Caudate nucleus (tissue), 63 donors: ENCODE measurements at places on chromosomes 3 and 15.

DNA sequence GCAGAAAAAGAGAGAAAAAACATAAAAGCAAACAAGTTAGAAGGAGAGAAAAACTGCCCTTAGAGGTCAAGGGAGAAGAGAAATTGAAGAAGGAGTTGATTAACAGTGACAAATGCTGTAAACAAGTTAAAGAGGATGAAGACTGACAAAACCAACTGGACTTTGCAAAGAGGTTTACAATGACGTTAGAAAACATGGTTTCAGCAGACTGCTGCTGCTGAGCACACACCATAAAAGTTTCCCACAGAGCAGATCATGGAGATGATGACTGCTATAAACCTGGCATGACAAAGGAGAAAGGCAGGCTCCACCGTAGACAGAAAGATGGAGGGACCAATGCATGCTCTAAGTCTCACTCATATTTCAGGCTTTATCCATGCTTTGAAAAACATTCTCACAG, 78.7 kb downstream of the POLQ start:
- no peak for DNase-seq

DNA sequence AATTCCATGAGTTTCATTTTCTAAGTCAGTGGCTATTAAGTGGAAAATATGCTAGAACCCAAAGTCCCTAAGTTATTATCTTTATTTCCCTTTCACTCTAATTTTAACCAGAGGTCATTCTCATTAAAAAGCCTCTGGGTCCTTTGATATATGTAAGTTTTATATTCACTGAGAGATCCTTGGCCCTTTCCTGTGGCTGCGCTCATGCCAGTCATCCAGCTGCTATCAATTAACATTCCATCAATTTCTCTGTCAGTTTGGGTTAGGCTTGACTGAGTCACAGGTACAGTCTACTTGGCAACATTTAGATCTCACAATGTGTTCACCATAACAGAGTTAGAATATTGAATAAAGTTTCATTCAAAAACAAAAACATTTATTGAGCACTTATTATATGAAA, 58.0 kb upstream of the FBN1 start:
- no peak for DNase-seq

DNA sequence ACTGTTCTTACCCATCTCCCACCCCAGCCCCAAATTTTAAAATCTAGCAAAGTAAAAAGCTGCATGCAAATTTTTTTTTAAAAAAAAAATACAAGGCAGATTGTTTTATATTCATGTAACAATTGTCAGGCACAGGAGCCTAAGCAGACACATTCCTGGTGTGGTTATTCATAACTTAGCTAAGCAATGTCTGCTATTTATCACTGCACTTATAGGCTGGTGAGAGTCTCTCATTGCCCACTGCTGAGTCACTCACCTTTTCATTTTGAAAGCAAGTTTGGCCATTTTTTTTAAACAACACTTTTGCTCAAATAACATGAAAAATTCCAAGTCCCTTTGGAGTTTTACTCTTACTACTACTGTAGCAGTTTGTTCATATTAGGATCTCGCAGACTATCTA, 413.9 kb downstream of the RBMS3 start:
- DNase-seq, result no peak

- peak; percentile 27 for DNase-seq
Observed at GRCh38 chr3:37202035-37202434, 27.7 kb upstream of the LRRFIP2 start.

DNA sequence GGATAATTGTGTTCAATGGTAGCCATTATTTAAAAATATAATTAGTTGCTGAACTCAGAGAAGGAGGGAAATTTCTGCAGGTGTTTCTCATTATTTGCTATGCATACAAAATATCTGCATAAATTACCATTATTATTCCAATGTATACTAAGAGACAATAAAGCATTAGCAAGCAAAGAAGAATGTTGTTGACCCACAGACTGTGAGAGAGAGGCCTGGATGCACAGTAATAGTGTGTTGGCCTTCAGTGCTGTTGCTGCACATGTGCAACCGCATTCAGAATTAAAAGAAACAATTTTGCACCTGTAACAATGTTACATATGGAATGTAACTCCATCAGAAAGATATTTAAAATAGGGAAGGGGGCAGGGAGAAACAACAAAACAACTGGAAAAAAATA, 155.6 kb upstream of the KCNH8 start:
- DNase-seq, result no peak

DNA sequence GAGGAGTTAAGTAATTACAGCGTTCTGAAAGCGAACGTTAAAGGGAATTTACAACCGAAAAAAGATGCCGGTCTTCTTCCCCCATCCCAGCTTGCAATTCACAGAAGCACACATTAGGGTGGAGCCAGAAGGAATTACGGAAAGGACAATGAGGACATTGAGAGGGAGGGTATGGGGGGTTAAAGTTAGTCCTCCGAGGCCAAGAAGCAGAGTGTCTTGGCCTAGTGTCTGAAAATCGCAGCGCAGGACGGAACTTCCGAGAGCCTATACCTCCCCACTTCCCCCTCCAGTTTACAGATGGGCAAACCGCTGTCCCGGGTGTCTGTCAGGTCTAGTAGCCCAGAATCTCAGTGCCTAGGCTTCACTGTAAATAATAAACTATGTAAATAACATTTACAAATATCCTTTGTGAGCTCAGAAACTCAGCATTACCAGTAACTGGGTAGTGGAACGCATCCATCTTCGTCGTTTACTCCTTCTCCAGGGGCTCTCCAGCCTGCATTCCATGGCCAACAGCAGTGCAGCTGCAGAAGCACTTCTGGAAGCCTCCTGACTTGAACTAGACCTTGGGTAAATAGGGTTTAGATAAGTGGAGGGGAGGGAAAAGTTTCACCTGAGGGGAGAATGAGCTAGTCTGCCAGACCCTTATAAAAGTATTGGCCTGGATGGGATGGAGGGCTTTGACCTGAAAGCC, 922 bp downstream of the ADPRH start:
- DNase-seq, result no peak

DNA sequence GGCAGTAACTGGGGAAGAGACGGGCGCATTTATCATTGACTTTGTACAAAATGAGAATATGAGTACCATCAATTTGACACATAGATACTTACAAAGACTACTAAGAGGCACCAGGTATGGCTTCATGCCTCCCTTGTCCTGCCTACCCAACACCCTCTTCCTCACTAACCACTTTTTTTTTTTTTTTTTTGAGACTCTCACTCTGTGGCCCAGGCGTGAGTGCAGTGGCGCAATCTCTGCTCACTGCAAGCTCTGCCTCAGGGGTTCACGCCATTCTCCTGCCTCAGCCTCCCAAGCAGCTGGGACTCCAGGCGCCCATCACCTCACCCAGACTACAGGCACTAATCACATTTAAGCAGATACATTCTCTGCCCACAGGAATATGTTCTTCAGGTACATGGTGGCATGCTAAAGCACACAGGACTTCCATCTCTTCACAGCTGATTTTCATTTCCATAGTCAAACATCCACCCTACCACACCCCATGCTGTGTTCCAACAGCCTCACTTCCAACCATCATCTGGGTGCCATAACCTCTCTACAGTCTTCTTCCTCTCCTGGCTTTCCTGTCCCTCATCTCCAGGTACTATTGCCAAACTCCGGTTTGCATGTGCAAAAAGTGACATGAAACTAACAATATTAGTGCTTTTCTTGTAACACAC, 41.7 kb downstream of the RAB27A start:
- DNase-seq, result no peak

DNA sequence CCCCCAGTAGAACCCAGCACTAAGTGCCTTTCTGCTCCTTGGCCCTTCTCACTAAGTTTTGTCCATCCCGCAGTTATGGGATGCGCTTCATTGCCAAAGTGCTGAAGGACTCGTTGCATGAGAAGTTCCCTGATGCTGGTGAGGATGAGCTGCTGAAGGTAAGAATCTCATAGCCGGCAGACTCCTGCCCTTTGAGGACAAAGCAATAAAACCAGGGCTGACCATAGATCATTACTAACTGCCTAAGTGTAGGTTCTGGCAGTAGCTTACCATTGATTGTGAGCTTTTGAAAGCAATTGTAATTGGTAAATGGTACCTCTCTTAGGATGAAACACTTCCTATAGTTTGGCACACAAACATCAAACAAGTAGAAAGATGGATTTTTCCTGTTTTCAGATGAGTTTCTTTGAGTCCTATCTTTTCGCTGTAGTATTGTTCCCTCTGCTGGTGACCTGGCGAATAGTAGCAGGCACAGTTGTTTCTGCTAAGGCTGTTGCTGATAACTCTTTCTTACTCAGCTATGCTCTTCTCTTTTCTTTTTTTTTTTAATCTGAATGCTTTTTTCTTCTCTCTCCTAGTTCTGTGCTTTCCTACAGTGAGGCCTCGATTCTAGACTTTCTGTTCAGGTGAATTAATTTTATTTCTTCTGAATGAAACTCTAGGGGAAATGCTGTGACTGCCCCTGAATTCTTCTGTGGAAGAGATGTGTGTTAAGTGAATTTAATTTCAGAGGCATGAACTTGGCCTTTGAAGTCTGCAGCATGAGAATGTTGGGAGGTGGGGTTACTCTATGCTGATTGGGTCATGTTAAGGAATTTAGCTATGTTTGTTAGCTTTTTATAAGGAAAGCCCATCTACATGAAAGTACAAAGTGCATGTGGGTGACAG, 47.4 kb upstream of the CRTC3 start:
- DNase-seq, result peak; percentile 65

GRCh38 chr15:99430881-99431401, 134.8 kb upstream of the MEF2A start:
- no peak for DNase-seq

GRCh38 chr15:38888701-38889221, 324.1 kb upstream of the RASGRP1 start:
- DNase-seq, result no peak

GRCh38 chr3:62686503-62687294, 188.5 kb downstream of the CADPS start:
- no peak for DNase-seq

- no peak for DNase-seq
Observed at GRCh38 chr3:195811756-195812155, at the start of gene MUC4. MUC4 (minus strand) TSS chr3:195811929; CDS start chr3:195811817, 112 bp downstream.

- no peak for DNase-seq
Observed at GRCh38 chr15:100671858-100672543, 69.6 kb downstream of the ASB7 start.

DNA sequence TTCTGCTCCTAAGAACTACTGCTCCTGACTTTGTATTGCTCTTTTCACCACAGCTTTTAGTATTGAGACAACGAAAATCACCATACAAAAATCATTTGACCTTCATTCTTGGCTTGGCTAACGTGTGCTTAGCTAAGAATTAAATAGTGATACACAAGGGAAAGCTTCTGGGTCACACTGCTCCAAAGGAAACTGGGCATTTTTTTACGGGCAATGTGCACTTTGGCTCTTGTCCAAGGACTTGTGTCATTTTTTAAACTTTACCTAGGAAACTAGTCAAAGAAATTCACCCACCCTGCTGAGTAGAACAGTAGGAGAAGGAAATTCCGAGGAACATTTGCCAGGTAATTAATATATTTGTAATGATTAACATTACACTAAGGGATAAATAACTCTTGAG, 19.8 kb downstream of the WDR72 start:
- no peak for DNase-seq

- DNase-seq, result no peak
Observed at GRCh38 chr15:92907229-92907628, 7.1 kb downstream of the CHD2 start.

DNA sequence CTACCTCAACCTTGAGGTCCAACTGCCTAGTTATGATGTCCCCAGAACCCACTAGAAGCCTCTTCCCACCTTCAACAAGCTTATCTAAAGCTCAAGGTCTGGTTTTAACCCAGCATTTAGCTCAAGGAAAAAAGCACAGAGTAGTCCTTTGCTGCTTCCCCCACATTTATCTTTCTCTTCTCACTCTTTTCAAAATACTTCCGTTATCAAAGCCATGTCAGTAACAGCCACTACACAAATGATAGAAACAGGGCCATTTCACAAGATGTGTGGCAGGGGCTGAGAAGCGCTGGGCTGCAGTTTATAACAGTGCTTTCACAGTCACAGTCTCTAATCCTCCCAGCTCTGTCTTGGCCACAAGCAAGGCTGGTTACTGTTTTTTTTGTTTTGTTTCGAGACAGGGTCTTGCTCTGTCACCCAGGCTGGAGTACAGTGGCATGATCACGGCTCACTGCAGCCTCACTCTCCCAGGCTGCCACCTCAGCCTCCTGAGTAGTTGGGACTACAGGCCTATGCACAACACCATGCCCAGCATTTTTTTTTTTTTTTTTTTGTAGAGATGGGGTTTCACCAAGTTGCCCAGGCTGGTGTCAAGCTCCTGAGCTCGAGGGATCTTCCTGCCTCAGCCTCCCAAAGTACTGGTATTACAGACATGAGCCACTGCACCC, 218.8 kb downstream of the OSBPL10 start:
- no peak for DNase-seq

DNA sequence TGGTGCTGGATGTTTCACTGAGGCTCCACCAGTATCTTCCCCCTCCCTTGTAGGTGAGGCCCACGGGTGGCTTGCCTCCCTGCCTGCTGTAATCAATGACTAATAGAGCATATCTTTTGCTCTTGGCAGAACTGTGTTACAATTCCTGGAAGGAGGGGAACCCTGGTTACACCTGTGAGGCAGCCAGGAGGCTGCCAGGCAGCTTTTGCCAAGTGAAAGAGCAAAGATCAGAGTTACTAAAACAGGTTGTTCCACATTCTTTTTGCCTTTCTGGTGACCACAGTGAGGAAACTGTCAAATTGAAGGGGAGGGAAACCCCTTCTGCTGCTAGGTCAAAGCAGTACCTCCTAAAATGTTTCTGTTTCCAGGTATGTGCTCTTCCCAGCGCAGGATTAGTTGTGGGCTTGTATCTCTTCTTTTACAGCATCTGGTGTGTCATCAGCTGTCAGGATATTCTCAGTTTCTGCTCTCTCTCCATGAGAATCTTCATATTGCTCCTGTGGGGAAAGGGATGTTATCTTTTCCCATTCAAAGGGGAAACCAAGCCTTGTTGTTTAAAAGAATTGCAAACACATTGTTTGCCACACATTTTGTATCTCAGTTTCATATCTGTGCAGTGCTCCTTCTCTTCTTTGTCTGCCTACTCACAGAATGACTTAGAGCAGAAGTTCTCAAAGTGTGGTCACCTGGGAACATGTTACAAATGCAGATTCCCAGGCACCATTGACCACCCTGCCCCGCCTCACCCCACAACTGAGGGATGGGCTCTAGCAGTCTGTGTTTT, 137.4 kb upstream of the UMPS start:
- no peak for DNase-seq

GRCh38 chr3:184133840-184134745, 1.1 kb upstream of the EIF2B5 start:
- DNase-seq, result peak; percentile 71

DNA sequence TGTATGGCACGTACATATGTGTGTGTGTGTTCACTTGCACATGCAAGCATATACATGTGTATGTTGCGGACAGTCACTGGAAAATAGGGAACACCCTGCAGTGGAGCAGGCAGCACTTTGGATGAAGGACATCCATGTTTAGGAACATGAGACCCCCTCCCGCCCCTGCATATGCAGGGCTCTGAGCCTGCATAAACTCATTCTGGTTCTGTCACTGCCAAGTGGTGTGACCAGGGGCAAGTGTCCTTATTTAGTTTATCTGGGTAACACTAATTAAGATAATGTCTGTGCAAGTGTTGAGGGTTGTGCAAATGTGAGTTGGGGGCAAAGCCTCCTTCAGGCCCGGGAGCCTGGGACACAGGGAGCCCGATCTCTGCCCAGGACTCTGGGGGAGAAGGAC, 105.7 kb downstream of the CORO2B start:
- no peak for DNase-seq

- no peak for DNase-seq
Observed at GRCh38 chr3:99929745-99930139, 112.1 kb downstream of the CMSS1 start.
